ENCODE measurements at places on chromosomes 2 and 18.

DNA sequence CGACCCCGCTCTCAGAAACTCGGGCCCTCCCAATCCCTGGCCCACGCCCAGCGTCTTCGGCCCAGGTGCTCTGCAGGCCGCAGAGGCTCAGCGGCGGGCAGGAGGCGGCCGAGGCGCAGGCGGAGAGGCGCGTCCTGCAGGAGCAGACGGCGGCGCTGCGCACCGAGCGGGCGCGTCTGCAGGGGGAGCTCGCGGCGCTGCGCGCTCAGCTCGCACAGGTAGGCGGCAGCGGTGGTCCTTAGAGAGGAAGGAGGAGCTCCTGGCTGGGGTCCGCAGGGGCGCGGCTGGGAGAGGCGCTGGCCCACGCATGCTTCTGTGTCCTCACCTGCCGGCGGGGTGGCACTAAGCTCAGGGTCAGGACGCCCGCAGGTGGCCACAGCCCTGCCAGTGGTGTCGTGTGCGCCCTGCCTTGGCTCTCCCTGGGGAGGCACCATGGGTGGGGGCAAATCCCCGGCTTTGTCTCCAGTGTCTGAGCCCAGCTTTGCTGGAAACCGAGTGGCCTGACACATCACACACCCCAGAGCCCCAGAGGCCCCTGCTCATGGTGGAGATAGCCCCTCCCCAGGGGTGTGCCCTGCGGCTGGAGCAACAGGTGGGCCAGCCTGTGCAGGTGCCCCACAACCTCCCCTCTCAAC is 14.9 kb upstream of the SNED1 start:
- DNase-seq: peak; percentile 20

DNA sequence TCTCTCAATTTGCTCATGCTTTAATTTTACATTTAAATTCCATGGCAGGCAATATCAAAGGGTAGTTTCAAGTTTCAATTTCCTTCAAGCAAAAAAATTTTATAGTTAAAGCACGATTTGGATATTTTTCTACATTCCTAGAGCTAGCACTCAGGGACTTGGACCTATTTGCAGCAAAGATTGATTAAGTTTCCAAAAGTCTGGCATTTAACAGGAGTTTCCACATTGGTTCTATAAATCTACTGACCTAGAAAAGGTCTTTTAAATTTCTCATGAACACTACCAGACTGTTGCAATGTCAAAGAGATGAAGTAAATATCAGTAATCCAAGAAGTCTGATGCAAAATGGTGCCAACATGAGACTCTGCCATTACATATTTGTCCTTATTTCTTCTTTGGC is 253.7 kb upstream of the LINC00305 start:
- DNase-seq: no peak

DNA sequence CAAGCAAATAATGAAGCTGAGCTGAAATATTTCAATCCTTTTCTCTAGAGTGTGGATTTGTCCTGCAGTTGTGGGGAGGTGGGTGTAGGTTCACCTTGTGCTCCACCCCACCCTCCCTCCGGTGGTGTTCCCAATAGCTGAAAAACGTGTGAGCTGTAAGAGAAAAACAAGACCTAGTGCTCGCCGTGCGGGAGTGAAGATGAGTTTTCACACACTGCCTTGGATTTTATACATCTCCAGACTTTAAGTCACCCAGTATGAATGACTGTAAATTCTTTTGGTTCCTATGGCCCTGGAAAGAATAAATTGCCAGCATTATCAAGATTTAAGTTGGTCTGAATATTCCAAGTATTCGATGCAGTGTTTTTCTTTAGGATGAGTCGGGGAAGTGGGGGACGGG is 1.9 kb upstream of the SOX11 start:
- DNase-seq: no peak

GRCh38 chr2:138722316-138722715 is 57.9 kb downstream of the NXPH2 start:
- peak; percentile 9 for DNase-seq

DNA sequence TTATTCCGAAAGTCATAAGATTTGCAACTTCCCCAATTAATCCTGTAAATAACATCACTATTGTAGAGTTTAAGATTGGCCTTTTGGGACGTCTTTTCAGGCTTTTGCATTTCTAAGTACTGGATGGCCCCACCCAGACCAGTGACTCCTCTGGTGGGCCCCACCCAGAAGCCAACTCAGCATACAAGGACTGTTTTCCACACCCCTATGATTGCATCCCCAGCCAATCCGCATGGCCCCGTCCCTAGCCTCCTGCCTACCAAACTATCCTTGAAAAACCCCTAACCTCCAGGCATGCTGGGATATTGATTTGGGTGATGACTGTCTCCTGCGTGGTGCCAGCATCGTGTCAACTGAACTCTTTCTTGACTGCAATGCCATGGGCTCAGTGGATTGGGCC is 24.5 kb upstream of the TGIF1 start:
- no peak for DNase-seq

DNA sequence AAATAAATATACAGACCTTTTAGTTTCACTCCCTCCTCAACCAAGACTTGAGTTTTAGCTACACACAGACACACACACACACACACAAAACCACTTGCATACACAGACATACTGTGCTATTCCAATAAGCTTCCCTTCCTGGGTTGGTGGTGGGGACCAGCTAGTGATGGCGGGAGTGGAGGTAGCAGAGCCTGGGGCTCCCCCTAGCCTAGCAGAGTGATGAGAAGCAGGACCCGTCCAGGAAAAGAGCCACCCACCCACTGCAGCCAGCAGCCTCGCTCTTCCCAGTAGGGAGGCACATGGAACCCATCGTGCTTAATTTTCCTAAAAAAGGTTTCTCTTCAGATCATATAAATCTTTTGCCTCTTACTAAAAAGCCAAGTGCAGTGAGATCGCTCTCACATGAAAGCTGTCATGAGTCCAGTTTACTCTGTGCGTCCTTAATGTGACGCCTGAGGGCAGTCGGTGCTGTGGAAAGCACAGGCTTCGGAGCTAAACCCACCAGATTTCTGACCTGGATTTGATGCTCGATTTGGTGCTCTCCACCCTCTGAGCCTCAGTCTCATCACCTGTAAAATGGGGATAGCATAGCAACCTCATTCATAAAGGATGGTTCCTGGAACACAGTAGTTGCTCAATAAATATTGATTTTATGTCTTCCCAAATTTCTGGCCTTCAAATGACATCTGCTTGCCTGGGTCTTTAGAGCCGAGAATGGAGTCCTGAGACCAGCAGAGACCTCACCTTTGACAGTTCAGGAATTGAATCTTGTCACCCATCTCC is 60.1 kb upstream of the YWHAQ start:
- peak; percentile 34 for DNase-seq

GRCh38 chr2:118635891-118636290 is 211.6 kb downstream of the EN1 start:
- no peak for DNase-seq

Measured in SK-MEL-5 (cell line).